ENCODE measurements at places on chromosomes 11 and 22. TPM values are rescaled to one million over a fixed set of nuclear protein-coding genes. Genes with fewer than 3 reads are reported as not detected.

DNA sequence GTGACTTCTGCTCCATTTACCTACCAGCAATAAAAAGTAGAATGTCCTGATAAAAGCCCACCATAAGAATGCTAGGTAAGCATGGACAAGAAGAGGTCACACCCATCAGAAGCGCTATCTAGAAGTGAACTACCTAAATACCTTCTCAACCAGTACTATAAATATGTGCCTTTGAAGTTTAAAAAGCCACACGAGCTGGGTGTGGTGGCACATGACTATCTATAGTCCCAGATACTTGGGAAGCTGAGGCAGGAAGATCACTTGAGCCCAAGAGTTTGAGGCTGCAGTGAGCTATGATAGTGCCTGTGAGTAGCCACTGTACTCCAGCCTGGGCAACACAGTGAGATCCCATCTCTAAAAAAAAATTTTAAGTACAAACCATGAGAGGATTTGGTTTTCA is 66.7 kb downstream of the PACSIN2 start:
- no peak for DNase-seq
- no peak overlapping the region for H3K4me3 ChIP-seq
- no peaks in the 10 kb centered on the region for H3K27me3 ChIP-seq

The ATP6V1E1 gene
- 87.3 TPM for total RNA-seq

The NLRP10 gene
- 0.71 TPM for total RNA-seq

The GLYAT gene
- not detected for total RNA-seq

DNA sequence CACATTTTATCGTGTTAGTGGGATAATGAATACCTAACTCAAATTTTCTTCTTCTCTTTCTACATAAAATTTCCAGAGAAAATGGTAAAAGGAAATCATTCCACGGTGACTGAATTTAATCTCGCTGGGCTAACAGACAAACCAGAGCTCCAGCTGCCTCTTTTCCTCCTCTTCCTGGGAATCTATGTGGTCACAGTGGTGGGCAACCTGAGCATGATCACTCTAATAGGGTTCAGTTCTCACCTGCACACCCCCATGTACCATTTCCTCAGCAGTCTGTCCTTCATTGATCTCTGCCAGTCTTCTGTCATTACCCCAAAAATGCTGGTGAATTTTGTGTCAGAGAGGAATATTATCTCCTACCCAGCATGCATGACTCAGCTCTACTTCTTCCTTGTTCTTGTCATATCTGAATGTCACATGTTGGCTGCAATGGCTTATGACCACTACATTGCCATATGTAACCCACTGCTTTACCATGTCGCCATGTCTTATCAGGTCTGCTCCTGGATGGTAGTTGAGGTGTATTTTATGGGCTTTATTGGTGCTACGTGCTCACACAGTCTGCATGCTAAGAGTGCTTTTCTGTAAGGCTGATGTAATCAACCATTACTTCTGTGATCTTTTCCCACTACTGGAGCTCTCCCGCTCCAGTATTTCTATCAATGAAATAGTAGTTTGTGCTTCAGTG is 24.1 kb downstream of the OR10D3 start:
- DNase-seq, result no peak
- no peaks in the 10 kb centered on the region for H3K27me3 ChIP-seq
- no peak overlapping the region for H3K4me3 ChIP-seq
- H3K4me1 ChIP-seq, result no peaks in the 10 kb centered on the region

The MYEOV gene
- total RNA-seq, result 0.86 TPM

- DNase-seq, result peak; percentile 99
- no peaks in the 10 kb centered on the region for H3K4me1 ChIP-seq
- H3K27me3 ChIP-seq, result peaks cover 7% of the 10 kb centered on the region
- H3K27ac ChIP-seq, result no peak overlapping the region
- H3K4me3 ChIP-seq, result no peak overlapping the region
These were observed 3.7 kb downstream of the CATSPER1 start for GRCh38 chr11:66022401-66023185.

The NAALAD2 gene
- total RNA-seq, result 4.1 TPM

DNA sequence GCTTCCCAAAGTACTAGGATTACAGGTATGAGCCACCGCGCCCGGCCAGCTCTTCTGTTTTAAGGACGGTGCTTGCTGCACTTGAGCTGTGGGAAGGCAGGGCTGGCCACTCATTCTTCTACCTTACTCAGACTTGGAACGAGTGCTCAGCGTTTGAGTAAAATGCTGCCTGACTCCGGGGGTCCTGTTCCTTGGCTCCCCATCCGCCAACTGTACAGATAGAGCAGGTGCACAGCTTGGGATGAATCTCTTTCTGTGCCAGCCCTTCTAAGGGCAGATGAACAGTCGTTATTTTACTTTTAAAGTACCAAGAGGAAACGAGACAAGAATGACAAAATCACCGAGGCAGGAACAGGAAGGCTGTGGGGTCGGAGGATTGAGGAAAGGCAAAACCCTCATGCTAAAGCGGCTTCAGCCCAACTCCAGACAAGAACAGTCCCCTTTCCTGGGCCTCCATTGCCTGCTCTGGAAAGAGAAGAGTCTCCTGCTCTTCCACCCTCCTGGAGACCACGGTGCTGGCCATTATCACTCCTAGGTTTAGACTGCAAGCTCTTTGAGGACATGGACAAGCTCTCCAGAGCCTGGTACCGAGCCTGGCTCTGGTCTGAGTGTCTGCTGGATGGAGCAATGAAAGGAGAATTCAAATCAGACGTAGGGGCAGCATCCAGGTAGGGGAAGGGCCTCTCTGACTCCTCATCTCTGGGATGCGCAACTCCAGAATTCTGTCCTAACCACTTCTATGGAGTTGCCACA is 1.1 kb upstream of the SUN2 start:
- H3K4me1 ChIP-seq, result peaks cover 4% of the 10 kb centered on the region
- peaks cover 6% of the 10 kb centered on the region for H3K27me3 ChIP-seq
- no peaks in the 10 kb centered on the region for H3K36me3 ChIP-seq

The DEUP1 gene
- 0.38 TPM for total RNA-seq

The BDNF gene
- 5.4 TPM for total RNA-seq

DNA sequence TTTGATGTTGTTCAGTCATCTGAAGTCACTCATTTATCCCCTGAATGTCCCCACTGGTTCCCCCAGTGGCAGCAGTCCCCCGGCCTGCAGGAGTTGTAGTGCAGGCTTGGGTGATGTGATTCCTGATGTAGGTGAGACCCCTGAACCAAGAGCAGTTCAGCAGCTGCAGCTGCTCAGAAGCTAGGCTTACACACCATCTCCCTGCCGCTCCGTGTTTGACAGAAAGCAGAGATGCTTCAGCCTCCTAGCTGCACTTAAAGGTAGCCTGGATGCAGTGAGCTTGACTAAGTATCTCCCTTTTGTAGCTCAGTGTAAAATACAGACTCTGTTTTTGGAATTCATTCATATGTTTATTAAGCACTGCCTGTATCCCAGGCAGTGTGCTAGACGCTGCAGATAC is 47.3 kb downstream of the C22orf31 start:
- no peak overlapping the region for H3K27ac ChIP-seq
- peaks cover 5% of the 10 kb centered on the region for H3K4me1 ChIP-seq
- H3K27me3 ChIP-seq, result no peaks in the 10 kb centered on the region
- H3K36me3 ChIP-seq, result no peaks in the 10 kb centered on the region
- no peak for DNase-seq

The LRRC32 gene
- total RNA-seq, result 0.44 TPM

The MMP7 gene
- not detected for total RNA-seq

DNA sequence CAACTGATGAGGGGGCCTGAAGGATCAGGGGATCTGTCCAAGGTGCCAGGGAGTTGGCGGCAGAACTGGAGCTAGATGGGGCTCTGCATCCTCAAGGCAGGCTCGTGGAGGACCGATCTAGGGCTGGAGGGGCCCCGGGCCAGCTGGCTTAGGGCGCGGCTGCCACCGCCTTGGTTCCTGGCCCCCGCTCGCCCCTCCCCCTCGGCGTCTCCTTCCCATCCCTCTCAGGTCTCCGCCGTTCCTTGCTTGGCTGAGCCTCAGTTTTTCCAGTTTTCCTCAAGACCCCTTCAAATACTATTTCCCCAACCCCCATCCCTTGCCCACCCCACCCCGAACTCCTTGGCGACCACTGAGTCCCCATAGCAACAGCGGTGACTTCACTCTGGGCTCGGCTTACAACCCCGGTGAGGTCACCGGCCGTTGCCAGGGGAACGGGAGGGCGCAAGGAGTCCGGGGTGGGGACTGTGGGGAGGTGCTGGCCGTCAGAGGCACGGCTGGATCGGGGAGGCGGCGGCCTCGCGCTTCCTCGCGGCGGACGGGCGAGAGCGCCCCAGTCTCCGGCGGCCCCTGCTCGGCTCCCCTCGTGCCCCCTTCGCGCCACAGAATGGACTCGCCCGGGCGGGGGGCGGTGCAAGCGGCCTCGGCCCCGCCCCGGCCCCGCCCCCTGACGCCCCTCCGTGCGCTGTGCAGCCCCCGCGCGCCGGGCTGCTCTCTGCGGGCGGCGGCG is 7.5 kb downstream of the FREY1 start:
- peak overlapping the region; percentile 64 for H3K4me3 ChIP-seq
- peaks cover 28% of the 10 kb centered on the region for H3K4me1 ChIP-seq
- peaks cover 6% of the 10 kb centered on the region for H3K36me3 ChIP-seq
- peak overlapping the region; percentile 81 for H3K27ac ChIP-seq
- peak; percentile 72 for DNase-seq

GRCh38 chr11:122393209-122393860 is 262.2 kb upstream of the UBASH3B start:
- no peak overlapping the region for H3K27ac ChIP-seq
- H3K36me3 ChIP-seq, result no peaks in the 10 kb centered on the region
- no peak overlapping the region for H3K4me3 ChIP-seq

The BTBD18 gene
- not detected for total RNA-seq

The EXPH5 gene
- total RNA-seq, result 11.5 TPM

- no peaks in the 10 kb centered on the region for H3K36me3 ChIP-seq
- no peak for DNase-seq
- no peak overlapping the region for H3K27ac ChIP-seq
- no peaks in the 10 kb centered on the region for H3K4me1 ChIP-seq
- no peak overlapping the region for H3K4me3 ChIP-seq
These were observed 14.9 kb downstream of the PACS1 start for GRCh38 chr11:66084821-66085475.

GRCh38 chr11:69059985-69060384 is 11.3 kb downstream of the TPCN2 start:
- 0 out of 2 replicates have a peak overlapping the region, but pooled peaks have one; percentile 36 for H3K27ac ChIP-seq
- no peak overlapping the region for H3K4me3 ChIP-seq
- no peaks in the 10 kb centered on the region for H3K27me3 ChIP-seq

The ACCS gene
- 6.0 TPM for total RNA-seq
